ENCODE measurements at places on chromosomes 7 and 10.

DNA sequence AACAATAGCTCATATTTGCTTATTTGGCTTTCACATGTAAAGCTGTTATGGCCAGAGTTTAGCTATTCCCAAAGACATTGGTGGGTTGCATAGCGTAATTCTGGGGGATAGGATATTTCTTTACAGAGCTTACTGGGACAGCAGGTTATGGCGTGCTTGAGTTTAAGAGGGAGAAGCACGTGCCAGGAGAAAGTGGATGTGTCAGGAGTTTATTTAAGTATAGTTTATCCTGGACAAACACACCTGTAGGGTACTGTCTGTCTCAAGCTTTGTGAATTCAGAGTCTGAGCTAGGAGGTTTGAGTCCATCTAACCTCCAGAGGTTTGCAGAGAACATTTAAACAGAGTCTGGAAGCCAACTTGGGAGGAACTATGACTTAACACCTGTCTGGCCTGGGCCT, 21.3 kb downstream of the GBF1 start:
- DNase-seq = no peak

DNA sequence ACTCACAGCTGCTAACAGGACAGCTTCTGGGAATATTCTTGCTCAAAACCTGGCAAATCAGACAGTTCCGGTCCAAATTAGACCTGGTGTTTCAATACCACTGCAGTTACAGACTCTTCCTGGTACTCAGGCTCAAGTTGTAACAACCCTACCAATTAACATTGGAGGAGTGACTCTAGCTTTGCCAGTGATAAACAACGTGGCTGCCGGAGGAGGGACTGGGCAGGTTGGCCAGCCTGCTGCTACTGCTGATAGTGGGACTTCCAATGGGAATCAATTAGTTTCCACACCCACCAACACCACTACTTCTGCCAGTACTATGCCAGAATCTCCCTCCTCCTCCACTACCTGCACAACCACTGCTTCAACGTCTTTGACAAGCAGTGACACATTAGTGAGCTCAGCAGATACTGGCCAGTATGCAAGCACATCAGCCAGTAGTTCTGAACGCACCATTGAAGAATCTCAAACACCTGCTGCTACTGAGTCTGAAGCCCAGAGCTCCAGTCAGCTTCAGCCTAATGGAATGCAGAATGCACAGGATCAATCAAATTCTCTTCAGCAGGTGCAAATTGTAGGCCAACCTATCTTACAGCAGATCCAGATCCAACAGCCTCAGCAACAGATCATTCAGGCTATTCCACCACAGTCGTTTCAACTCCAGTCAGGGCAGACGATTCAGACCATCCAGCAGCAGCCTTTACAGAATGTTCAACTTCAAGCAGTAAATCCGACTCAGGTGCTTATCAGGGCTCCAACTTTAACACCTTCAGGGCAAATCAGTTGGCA, 2.1 kb downstream of the SP4 start:
- DNase-seq = no peak

DNA sequence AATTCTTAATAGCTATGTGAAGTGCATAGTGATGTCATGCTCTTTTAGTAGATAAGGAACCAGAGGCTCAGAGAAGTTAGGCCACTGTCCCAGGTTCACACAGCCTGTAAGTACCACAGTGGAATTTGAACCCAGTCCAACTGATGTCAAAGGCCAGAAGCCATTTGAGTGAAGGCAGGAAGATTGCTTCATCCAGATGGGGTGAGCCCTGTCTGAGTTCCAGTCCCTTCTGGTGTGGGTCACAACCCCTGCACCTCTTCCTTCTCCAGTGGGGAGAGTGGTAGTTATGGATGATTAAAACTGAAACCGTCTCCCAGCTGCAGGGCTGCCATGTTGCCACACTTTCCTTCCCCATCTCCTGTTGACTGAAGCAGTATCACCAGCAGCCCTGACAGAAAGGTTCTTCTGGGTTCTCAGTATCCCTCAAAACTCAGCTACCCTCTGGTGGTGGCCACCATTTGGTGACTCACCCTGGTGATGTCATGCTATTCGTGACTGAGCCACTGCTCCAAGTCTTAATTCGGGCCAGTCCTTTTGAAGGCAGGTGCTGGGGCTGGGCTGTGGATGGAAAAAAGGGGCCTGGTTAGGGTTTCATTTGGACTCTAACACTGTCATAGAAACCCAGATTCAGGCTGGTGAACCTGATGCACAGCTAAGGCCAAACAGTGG, 1.5 kb upstream of the C10orf95 start:
- DNase-seq = no peak

- no peak for DNase-seq
Observed at GRCh38 chr7:108974641-108975040, 405.0 kb downstream of the DNAJB9 start.
